ENCODE measurements at places on chromosomes 2 and 18. TPM values are rescaled to one million over a fixed set of nuclear protein-coding genes. Genes with fewer than 3 reads are reported as not detected.

DNA sequence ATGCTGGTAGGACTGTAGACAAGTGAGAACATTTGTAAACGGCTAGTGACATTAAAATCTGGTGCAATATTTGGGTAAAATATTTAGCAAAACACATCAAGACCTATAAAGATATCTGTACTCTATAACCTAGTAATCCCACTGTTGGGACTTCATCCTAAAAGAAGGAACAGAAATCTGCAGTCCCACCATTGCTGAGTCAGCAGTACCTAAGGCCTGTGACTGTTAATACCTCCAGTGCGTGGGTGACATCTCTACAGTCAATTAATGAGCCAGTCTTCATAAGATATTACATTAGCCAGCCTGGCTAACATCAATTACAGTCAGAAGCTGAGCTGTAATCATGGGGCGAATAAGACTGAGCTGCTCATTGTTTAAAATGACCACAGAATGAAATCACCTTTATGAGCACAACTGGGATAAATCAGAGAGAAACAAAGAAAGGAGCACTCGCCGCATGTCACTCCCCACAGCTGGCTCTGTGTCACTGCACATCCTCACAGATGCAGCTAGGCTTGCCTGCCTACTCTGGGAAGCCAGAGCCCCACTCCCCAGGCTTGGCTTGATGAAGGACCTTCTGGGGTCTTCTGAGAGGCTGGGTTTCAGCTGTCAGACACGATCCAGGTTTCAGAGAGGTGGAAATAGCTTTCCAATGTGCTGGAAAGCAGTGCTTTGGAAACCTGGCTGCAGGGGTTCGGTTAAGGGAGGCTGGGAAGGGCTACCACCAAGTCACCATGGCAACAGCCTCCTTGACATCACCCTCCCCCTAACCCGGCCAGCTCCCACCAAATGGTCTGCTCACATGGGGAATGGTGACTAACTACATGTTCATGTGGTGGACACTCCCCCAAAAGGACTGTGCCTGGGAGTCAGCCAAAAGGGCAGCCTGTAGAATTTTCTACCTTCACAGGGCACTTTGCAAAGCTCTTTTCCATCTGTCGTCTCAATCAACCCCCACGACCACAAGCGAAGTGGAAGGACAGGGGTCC lies 145.0 kb downstream of the ZBTB7C start:
- no peak for DNase-seq

DNA sequence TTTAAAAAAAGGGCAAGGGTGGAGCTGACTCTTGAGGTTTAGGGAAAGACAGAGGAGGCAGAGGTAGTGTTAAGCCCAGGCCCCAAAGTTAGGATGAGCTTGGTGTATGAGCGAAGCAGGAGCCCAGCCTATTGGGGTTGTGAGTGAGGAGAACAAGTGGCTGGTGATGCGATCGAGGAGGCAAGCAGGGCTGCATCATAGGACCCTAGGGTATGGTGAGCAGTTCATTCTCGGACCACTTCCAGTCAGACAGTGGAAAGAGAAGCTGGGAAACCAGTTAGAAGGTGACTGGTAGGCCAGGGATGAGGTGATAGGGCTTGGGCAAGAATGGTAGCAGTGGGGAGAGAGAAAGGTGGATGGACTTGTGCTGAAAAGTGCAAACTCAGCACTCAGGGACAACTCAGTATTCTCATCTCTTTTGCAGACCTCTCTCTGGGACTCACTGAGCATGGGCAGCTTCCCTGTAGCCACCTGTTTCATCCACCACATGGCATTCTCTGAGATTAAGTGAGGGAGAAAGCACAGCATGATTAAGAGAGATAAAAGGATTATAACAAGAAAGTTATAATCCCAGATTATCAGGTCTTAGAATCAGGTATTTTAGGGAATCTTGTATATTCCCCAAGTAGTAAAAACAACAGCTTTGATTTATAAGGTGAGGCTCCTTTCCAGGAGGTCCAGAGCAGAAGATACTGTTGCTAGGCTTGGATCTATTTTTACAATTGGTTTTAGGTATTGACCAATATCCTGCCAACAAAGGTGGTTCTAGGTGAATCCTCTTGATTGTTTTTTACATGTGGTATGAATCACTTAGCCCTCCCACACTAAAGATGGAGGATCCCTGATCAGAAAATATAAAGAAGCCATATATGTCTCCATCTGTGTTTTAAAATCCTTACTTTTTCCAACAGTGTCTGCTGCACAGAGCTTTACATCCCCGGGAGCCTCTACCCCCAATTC lies 38.3 kb downstream of the XRCC5 start:
- DNase-seq: no peak

DNA sequence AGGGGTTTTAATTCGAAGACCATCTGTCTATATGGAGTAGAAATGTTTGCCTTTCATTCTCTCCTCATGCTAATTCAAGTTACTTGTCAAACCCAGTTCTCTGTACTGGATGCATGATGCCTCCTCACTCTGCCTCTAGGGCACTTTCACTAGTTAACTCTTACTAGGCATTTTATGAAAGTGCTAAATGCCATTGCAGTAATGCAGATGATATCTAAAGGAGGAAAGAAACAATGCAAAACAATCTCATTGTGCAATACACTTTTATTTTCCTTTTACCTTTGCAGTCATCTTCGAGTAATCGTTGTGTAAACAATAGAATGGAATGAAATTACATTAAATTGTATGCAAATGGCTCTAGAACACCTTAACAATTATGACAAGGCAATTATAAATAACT lies 293.6 kb downstream of the STK39 start:
- DNase-seq: no peak

GRCh38 chr2:183493040-183493439 lies 368.8 kb downstream of the NUP35 start:
- no peak for DNase-seq

GRCh38 chr18:76314496-76314895 lies 180.5 kb downstream of the ZNF516 start:
- DNase-seq: no peak

DNA sequence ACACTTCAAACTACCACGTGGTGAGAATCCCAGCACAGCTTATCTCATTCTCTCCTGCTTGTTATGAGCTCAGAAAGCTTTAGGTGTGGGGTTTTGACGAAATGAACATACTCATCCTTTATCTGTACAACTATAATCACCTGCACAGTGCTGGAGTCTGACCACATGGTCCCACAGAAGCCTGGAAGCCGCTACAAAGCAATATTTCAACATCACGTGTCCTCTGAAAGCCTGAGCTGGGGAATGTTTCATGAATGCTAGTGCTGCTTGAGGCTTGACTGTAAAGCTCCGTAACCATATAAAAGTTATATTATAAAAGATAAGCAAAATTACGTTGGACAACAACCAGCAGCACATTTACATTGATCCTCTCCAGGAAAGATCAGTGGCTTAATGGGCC lies 43.9 kb downstream of the PIEZO2 start:
- no peak for DNase-seq

- no peak for DNase-seq
Observed at GRCh38 chr2:17634997-17635396, 94.5 kb downstream of the VSNL1 start.

GRCh38 chr2:84894758-84895520 lies 10.5 kb upstream of the TMSB10 start:
- no peak for DNase-seq

GRCh38 chr18:74589811-74590210 lies 7.9 kb upstream of the ZNF407 start:
- no peak for DNase-seq

DNA sequence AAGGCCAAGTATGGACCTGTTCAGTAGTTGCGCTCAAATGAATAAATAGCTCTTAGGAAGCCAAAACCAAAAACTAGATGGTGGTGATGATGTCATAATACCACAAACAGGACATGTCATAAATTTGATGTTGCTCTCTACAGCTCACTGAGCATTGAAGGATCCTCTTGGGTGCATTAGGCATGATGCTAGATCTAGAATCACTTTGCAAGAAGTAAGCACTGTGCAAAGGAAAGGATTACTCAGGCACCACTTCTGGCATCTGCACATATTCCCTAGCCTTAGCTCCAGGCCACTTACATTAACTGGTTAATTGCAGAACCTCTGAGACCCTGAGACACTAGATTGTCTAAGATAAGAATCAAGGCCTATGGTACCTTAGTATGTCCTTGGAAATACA lies 58.0 kb downstream of the LRRTM1 start:
- DNase-seq: no peak

DNA sequence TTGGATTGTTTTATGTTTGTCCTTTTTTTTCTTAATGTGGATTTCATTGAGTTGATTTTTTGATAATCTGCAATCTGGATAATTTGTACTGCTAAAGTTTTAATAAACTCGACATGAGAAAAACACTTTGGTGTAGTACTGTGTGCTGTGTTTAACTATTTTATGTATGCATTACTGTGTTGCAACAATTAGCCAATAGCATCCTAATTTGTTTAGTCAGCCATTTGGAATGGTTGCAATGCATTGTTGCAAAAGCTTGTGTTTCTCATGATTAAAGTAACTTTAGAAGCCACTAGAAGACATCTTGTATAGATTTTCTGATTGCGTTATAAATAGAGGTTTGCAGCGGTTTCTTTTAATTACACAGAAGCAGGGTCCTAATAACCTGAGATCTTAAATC lies 53.5 kb downstream of the PPIG start:
- no peak for DNase-seq

- DNase-seq: no peak
Observed at GRCh38 chr18:78603102-78603983, 376.3 kb upstream of the SALL3 start.

ST3GAL5 gene
- 11.2 TPM for total RNA-seq

EPAS1 gene
- total RNA-seq: 9.0 TPM

CDH20 gene
- total RNA-seq: 0.13 TPM

MMADHC gene
- 156 TPM for total RNA-seq

MYOM1 gene
- total RNA-seq: 1.2 TPM

RAD51AP2 gene
- total RNA-seq: not detected
